Stimulated activated CD8-positive, alpha-beta memory T cell treated with anti-CD3 and anti-CD28 coated beads, Interleukin-12 subunit alpha, Interleukin-12 subunit beta, amount 100 ng/mL, for 1 hour (primary cell): ENCODE measurements at places on chromosomes 2 and 18.

- no peak for DNase-seq
Observed at GRCh38 chr2:68809324-68810240, 61.6 kb downstream of the BMP10 start.

- DNase-seq: no peak
Observed at GRCh38 chr2:138720035-138720838, 60.0 kb downstream of the NXPH2 start.

GRCh38 chr2:178114462-178114861 lies 2.2 kb downstream of the RBM45 start:
- no peak for DNase-seq

- no peak for DNase-seq
Observed at GRCh38 chr18:66167829-66168684, 417.2 kb downstream of the CDH7 start.

DNA sequence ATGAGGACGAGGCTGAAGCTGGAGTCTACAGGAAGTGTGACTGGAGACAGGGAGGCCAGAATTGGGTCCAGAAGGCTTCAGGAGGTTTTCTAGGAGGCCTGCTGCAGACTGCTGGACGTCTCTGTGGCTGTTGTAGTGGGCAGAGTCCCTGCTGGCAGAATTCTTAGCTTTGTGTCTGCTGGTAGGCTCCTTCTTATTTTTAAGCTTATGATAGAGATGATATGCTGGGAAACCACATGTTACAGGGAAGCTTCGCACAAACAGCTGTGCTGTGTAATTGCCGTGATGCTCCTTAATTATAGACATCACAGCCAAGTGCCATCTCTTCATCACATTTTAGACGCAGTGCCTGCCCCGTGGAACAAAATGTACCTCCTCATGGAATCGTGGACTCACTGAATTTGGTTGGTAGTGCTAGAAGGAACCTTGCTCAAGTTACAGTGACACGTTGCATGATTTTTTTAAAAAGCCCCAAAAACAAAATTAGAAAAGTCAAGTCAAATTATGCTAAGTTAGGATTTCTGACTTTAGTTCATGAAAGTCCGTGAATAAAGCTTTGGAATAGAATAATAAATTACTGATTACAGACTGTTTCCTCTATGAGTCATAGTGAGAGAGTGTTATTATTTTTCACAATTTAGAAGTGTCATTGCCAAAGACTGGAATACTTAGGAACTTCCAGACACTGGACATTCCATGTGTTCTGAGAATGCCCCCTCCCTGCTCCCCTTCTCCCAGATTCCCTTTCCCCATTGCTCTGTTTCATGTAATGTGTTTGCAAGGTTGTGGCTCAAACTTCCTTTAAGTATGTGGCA lies 144.1 kb downstream of the FHOD3 start:
- no peak for DNase-seq

DNA sequence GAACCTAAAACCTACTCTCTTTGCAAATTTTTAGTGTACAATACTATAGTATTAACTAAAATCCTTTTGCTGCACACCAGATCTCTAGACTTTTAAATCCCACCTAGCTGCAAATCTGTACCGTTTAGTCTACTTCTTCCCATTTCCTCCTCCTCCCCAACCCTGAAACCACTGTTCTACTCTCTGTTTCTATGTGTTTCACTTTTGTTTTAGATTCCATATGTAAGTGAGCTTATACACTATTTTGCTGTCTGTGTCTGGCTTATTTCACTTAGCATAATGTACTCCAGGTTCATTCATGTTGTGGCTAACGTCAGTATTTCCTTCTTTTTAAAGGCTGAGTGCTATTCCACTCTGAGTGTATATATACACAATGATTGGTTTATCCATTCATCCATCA lies 18.4 kb upstream of the DSC2 start:
- DNase-seq: no peak

DNA sequence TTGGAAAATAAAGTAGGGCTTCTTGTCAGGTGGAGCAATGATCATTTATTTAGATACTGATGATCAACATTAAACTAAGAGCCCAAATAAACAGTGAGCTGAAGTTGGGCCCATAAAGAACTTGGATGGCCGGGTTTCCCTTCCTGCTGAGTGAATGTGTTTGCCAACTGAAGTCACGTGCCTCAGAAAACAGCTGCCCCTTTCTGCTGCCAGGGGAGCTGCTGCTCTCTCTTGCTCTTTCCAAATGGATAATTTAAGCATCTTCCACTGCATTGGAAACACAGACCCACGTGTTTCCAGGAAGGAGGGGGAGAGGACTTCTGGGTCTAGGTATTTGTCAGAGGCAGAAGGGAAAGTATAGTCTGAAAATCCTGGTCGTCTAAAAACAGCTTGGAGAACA lies 22.9 kb upstream of the NCKAP5 start:
- no peak for DNase-seq

DNA sequence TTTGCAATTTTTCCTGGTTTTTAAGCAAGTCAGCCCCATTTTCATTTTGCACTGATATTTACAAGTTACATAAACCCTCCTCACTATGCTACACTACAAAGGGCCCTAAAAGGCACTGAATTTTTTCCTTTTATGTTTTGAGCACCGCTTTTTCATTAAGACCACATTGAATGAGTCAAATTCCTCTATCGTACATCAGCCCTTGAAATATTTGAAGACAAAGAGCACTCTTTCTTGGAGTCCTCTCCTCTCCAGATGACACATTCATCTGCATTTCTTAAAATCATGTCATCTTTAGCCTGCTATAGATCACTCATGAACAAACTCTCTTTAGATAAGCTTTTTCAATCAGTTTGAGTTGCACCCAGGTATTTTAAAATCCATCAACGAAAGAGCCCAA lies 306.6 kb upstream of the SOX11 start:
- no peak for DNase-seq

DNA sequence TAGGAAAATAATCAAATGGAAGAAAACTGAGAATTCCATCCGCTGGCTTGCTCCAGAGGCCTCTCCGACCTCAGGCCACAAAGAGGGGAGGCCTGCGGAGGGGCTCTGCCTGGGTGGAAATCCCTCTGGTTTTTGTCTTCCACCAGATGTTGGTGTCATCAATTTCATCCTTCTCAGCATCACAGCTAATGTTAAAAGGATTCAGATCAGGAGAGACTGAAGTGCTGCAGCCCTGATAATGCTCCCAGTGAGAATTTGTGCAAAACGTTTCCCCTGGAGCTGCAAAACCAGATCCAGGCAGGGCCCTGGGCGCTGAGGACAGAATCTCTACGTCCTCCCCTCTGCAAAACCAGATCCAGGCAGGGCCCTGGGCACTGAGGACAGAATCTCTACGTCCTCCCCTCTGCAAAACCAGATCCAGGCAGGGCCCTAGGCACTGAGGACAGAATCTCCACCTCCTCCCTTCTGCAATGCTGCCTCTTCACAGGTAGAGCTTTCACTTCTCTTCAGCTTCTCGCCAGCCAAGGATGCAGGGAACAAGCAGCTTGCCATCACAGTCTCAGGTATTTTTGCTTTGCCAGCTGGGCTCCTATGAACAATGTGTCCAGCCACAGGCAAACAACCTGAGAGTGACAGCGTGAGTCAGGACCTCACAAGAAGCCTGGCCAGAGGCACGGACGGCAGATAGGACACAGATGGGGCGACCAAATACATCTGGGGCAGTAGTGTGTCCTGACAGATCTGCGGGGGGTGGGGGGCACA lies 81.2 kb downstream of the TMEM18 start:
- DNase-seq: no peak

GRCh38 chr2:43269074-43269572 lies 42.7 kb upstream of the ZFP36L2 start:
- DNase-seq: no peak

GRCh38 chr2:24365826-24366225 lies 5.5 kb upstream of the ITSN2 start:
- no peak for DNase-seq

GRCh38 chr2:84906900-84907714 lies 1.7 kb downstream of the TMSB10 start:
- no peak for DNase-seq
